CD4-positive, alpha-beta T cell treated with Interleukin-21 for 1 hour (primary cell): ENCODE measurements at places on chromosomes 1 and 21.

- DNase-seq: no peak
Observed at GRCh38 chr1:186628910-186629309, 51.3 kb downstream of the PTGS2 start.

- DNase-seq: no peak
Observed at GRCh38 chr1:32197074-32197473, 3.3 kb upstream of the CCDC28B start.

- DNase-seq: no peak
Observed at GRCh38 chr1:64405833-64406232, 64.1 kb upstream of the CACHD1 start.

DNA sequence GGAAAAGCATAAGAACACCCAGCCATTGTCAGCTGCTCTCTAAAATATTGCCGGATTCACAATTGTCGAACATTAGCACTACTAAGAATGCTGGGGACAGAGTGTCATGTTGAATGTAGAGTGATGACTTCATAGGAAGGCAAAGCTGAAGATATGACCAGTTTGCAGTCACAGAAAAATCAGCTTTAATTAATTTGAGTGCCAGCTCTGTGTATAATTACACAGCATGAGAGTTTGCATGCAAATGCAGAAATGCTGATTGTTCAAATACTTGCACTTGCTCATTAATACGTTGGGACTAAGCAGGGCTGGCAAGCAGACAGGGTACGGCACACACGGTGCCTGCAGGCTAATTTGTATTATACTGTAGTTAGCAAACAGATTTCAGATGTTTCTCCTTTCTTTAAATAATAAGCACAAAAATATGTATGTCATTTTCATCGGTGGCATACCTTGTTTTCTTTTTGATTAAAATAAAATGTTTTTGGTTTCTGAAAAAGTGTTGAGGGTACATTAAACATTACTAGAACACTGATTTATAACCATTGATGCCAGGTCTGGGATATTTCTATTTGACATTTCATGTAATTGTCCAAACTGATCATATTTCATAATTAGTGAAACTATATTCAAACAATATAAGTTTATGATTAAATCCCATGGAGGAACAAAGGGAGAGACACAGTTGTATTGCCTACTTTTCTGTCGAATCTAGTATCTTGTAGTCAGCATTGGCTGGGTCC is 99.8 kb upstream of the ADGRL2 start:
- DNase-seq: no peak

- DNase-seq: no peak
Observed at GRCh38 chr1:3879787-3880428, 20.2 kb downstream of the C1orf174 start.

DNA sequence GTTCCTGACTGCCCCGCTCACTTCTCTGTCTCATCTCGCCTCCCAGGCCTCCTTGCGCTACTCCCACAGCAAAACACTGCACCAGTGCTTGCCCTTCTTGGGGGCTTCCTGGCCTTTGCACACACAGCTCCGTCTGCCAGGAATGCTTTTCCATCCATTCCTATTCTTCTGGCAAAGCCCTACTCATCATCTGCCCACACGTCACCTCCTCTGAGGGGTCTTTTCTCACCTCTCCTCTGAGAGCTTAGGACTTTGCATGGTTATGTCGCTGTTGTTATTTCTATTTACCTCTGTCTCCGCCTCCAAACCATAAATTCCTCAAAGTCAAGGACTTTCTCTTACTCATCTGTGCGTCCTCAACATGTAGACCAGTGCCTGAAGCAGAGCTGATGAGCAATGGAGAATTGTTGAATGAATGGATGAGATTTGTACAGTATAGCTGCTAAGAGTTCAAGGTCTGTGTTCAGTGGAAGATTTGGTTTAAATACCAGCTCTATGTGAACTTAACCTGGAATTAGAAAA is 26.4 kb upstream of the BTG2 start:
- DNase-seq: no peak

- no peak for DNase-seq
Observed at GRCh38 chr21:35370671-35371070, 321.6 kb upstream of the RUNX1 start.

DNA sequence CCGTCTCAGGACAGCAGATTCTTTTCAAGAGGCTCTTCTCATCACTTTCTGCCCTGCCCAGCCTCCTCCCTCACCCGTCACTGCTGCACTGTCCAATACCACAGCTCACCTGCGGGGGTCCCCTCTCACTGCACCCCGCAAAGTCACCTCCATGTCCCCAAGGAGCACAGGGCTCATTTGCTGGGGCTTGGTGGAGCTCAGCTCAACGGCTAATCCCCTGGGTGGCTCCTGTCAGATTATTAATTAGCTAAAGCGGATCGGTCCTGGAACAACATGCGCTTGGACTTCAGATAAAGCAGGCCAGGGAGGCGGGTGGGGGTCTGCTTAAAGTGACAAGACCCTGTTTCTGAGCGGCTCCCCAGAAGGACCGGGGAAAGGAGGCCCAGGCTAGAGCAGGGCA is 43.1 kb downstream of the CASZ1 start:
- no peak for DNase-seq

DNA sequence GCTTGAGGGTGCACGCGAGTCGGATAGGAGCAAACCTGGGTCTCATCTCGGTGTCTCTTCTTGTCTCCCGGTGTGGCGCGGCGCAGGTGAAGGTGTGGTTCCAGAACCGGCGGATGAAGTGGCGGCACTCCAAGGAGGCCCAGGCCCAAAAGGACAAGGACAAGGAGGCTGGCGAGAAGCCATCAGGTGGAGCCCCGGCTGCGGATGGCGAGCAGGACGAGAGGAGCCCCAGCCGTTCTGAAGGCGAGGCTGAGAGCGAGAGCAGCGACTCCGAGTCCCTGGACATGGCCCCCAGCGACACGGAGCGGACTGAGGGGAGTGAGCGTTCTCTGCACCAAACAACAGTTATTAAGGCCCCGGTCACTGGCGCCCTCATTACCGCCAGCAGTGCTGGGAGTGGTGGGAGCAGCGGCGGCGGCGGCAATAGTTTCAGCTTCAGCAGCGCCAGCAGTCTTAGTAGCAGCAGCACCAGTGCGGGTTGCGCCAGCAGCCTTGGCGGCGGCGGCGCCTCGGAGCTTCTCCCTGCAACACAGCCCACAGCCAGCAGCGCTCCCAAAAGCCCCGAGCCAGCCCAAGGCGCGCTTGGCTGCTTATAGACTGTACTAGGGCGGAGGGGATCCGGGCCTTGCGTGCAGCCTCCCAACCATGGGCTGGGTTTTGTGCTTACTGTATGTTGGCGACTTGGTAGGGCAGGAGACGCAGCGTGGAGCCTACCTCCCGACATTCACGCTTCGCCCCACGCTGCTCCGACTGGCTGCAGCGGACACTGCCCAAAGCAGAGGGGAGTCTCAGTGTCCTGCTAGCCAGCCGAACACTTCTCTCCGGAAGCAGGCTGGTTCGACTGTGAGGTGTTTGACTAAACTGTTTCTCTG is 5.1 kb downstream of the HLX start:
- no peak for DNase-seq

DNA sequence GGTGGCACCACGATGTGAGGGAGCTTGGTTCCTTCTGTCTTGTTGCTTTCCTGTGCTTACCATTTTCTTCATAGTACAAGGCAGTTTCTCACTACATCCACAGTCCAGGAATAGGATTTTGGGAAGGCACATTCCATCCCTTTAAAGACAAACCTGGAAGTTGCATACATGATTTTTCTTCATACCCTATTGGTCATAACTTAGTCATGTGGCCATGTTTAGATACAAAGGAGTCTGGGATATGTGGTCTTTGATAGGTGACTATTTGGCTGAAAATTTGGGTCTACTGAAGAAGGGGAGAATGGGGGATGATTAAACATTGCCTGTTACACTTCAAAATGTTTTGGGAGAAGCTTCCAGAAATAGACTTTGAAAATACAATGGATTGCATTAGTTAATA is 7.0 kb downstream of the DYRK1A start:
- DNase-seq: no peak

DNA sequence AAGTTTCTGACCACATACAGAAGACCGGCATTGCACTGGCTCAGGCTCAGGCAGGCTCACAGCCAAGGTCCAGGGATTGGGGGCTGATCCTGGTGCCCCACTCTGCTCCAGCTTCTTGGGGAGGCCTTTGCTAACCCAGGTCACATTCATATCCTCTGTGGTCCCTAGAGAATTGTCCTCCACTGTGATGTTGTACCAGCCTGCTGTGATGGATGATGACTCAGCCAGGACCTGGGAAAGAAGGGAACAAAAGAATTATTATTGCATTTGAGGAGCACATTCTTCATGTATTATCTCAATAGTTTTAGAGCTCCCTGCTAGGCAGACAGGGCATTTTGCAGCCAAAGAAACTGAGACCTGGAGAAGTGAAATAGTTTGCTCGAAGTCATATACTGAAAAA is 114.3 kb upstream of the ETV3 start:
- DNase-seq: no peak

- DNase-seq: no peak
Observed at GRCh38 chr1:117985973-117986372, 56.4 kb downstream of the WDR3 start.

DNA sequence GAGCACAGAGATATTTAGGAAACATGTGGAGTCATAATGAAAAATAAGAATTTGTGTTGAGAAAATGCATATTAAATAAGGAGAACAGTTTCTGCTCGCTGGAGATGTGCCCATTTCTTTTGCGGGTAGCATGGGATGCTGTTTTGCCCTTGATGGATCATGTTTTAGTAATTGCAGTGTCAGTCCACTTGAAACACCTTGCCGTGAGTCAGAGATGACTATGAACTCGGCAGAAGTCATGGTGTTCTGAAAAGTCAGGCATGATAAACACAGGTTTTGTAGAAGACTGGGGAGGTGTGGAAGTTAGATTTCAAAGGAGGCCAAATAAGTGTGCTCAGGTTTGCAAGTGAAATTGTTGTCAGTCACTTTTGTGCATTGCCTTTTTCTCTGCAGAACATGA is 315.0 kb upstream of the LRRC7 start:
- no peak for DNase-seq

DNA sequence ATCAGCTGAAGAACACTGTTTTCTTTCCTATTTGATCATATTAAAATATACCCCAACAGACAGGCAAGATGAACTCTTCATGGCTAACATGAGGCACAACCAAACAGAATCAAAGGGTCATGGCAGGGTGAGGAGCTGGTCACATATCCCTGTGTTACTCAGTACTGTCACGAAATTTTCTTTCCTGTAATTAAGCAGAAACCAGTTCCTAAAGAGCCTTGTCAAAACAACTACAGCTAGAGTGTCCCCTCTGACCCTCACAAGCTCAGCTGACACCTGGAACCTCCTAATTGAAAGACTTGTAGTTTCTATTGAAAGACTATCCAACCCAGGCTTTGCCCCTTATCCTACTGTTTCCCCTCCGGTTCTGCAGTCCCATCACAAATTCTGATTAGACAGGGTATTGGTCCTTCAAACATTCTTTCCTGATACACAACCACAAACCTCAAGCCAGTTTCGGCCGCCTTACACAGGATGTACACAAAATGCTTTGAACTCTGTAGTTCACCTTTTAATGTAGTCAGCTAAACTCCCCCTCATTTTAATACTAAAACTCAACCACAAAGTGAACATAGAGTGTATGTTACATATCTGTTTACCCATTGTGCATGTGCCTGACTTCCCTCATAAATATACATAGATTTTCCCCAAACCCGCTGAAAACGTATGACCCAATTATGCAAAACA is 651.9 kb downstream of the MRPL39 start:
- DNase-seq: peak; percentile 0

- DNase-seq: no peak
Observed at GRCh38 chr1:246566813-246567645, 773 bp downstream of the CNST start.
